ENCODE measurements at places on chromosomes 4 and X.

DNA sequence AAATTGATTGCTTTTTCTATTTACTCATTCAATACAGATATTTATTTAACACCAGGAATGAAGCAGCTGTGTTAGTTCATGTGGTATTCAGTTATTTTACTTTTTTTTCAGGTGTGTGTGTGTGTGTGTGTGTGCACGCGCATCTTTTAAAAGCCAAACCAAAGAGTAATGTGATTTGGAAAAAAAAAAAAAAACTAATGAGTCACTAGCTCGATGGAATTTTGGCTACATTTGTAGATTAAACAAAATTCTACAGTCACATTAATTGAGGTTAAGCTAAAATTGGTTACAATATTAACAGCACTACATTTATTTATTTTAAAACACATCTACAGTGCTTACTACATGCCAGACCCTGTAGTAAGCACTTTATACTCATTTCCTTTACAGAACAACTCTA lies 66.8 kb downstream of the HHIP start:
- no peak for DNase-seq

- DNase-seq = no peak
Observed at GRCh38 chr4:128757712-128758111, 51.8 kb upstream of the JADE1 start.

GRCh38 chrX:130578906-130579305 lies 177.1 kb downstream of the RBMX2 start:
- no peak for DNase-seq

DNA sequence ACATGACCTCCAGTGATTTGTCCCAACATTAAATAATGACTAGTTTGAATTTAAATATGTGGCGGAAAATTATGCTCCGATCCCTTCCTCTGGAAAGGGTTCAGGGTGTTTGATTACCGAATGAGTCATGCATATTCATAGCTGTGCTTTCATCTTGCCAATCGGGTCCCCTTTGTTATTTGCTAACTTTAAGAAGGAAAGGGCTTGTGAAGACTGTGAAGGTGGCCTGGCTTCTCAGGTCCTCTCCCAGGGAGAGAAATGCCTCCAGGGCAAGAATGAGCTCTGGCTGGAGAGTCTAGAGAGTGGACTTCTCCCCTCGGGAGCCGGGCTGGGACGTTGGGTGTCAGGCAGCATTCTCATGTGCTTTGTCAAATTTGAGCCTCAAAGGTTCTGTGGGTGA lies 155.5 kb upstream of the PSAPL1 start:
- DNase-seq = no peak

- DNase-seq = no peak
Observed at GRCh38 chr4:8144359-8144758, 14.3 kb downstream of the ABLIM2 start.

- DNase-seq = no peak
Observed at GRCh38 chr4:27184508-27185155, 324.0 kb downstream of the STIM2 start.

DNA sequence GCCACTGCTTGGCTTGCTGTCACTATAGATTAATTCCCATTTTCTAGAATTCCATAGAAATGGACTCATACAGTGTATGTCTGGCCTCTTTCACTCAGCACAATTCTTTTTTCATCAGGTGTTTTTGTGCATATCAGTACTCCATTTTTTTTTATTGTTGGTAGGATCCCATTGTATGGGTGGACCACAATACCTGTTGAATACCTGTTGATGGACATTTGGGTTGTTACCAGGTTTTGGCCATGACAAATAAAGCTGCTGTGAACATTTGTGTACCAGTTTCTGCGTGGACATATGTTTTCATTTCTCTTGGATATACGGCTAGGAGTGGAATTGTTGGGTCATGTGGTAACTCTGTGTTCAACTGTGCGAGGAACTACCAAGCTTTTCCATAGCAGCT lies 14.9 kb downstream of the ZFP92 start:
- no peak for DNase-seq

- DNase-seq = no peak
Observed at GRCh38 chr4:23382879-23383278, 507.0 kb downstream of the PPARGC1A start.

DNA sequence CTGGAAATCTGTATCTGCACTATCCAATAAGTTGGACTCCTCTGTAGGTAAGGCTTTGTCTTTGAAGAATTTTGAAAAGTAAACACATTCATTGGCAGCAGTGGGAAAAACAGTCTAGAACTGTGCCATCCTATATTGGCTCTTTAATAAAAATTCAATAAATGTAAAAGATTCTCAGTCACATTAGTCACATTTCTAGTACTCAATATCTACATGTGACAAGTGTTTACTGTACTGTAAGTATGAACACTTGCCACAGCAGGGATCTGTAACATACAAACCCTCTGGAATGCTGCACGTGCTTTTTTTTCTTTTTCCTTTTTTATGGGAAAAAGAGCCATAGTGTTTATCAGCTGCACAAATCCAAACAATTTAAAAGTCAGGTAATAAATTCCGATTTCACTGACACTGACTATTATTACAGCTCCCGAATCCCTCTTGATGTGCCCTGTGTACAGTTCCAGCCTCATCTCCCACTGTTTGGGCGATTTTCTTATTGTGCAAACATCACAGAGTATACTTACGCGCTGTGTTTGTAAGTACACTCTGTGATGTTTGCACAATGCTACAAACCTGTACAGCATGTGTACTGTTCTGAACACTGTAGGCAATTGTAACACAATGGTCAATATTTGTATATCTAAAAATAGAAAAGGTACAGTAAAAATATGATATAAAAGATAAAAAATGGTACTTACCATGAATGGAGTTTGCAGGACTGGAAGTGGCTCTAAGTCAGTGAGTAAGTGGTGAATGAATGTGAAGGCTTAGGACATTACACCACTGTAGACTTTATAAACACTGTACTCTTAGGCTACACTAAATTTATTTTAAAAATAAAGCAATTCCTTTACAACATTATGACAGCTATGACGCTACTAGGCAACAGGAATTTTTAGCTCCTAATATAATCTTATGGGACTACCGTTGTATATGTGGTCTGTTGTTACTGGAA lies 8.7 kb downstream of the PYURF start:
- DNase-seq = no peak

DNA sequence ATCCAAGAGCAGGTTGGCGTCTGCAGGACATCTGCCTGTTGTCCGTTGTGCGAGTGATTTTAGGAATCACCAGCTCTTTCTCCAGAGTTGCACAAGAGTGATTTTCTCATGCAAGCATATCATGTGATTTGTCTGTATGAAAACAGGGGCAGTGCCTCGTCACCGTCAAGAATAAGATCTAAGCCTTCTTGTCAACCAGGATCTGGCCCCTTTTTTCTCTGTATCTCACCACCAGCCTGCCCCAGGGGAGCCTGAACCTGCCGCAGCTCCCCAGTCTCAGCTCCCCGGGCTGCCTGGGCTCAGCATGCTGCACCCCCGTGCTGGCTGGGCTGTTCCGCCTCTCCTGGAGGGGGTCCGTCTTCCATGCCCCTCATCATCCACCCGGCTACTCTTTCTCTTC lies 90.5 kb downstream of the STOX2 start:
- no peak for DNase-seq

GRCh38 chr4:19791422-19792123 lies 460.1 kb upstream of the SLIT2 start:
- DNase-seq = no peak

DNA sequence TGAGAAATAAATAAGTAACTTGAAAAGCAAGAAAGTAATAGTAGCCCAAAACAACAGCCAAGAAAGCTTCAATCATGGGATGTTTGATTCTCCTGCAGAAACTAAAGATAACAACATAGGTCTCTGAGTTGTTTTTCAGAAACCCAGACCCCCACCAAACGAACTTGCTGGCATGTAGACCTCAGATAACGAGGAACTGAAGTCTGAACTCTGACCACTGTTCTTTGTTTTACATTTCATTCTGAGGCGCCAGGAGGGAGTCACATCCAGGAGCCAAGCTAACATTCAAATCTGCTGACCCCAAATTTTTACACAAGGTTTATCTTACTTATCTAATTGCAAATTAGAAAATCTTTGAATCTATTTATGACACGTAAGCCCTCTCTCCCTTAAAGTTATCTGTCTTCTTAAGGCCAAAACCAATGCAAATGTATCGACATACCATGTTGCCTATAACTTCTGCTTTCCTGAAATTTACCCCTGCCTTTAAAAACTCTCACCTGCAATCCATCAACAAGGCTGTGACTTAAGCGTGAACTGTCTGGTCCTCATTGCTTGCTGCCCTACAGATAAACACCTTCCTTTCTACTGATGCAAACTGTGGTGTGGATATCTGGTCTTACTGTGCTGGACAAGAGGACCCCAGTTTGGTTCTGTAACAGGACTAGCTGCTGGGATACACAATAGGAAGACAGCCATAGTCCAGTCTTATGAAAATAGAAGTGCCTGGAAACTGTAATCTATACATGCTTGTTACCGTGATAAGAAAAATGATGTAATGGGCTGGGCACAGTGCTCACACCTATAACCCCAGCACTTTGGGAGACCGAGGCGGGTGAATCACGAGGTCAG lies 37.5 kb upstream of the NEIL3 start:
- DNase-seq = no peak

DNA sequence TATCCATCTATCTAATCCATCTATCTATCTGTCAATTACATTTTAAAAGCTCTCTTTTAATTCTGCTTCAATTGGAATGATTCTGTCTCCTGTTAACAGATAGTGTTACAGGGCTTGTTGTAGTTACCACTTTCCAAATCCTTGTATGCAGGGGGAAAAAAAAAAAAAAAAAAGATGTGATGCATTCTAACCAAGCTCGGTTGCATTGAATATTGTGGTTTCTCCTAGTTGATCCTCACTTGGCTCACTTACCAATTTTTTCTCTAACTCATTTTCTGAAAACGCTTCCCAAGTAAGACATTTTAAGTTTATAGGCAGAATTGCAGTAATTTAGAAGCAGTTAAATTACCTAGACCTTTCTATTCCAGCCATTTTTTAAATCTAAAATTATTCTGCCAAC lies 327.9 kb upstream of the PITX2 start:
- DNase-seq = no peak

DNA sequence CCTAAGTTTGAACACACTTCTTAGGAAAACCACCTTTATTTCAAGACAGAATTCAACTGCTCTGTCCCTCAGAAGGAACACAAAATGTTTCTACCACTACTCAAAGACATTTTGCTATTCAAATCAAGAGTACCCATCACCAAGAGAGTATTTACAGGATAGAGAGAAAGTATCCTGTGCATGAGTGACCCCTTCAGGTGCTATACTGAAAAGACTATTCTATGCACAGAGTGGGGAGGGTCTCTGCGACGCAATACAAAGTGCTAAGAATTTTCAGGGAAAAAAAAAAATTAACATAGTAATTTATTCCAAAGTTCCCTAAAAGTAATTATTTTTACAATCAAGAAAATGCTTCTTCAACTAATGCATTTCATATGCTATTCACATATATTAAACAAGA lies 346.4 kb upstream of the FAM241A start:
- no peak for DNase-seq

DNA sequence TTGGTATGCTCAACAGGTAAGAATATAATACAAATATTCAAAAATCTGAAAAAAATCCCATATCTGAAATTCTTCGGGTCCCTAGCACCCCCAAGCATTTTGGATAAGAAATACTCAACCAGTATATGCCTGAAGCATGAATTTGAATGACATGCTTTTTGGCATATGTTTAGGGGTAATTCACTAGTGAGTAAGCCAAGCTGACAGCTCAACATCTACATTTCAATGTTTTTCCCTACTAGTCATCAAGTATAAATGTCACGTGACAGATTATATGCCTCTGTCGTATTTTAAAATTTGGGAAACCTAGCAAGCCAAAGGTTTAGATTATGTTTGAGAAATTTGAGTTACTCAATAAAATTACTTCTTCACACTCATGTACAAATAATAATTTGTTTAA lies 125.1 kb downstream of the FGF16 start:
- DNase-seq = no peak

DNA sequence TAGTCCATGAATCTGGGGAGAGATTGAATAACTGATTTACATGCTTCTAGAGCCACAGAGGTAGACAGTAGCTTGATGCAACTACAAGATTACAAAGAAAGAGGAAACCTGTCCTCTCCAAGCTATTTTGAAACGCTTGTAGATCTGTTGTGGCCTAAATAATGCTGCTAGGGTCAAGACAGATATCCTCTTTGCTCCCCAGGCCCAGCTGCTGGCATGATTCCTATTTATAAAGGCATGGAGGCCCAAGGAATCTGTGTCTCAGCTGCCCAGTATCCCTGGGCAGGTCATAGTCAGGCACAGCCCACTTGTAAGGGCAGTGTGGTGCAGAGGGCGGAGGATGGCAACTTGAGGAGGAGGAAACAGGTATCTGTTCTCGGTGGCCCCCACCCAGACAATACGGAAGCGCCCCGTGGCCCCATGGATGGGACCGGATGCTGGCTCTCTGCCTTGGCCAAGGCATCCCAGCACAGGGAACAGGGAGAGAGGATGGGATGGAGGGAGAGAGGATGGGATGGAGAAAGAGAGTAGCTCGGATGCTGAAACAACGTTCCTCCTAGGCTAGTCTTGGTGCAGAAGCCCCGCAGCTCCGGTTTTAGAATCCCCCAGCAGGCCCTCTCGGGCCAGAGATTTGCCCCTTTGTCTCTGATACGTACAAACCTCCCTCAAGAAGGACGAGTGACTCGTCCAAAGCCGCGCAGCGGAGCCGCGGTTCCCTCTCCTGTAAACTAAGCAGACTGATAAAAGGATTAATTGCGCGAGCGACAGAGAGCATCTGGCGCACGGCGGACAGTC lies 767 bp upstream of the SMIM20 start:
- DNase-seq = peak; percentile 26

DNA sequence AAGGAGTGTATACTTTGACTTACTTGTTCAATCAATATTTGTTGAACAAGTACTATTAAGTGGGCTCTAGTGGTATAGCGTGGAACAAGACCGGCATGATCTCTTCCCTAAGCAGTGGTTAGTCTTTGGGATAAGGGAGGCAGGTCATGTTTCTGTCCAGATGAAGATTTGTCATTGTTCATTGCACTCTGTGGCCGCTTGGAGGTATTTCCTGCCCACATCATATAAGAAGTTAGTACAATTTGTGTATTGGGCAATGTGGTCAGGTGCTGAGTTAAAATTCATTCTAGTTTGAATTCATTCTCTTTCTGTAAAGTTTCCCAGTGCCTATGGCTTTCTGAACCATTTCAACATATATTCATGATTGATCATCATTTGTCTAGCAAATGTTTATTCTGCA lies 101.1 kb upstream of the SHISA3 start:
- no peak for DNase-seq
